T-helper 2 cell treated with Interferon-gamma antibody and Interleukin-4, amounts not matched to agents 5 μg/mL and 100 μg/mL, for 36 hours (primary cell): ENCODE measurements at places on chromosomes 5 and 9.

GRCh38 chr5:169631360-169631759, 5.7 kb upstream of the DOCK2 start:
- no peak for DNase-seq

DNA sequence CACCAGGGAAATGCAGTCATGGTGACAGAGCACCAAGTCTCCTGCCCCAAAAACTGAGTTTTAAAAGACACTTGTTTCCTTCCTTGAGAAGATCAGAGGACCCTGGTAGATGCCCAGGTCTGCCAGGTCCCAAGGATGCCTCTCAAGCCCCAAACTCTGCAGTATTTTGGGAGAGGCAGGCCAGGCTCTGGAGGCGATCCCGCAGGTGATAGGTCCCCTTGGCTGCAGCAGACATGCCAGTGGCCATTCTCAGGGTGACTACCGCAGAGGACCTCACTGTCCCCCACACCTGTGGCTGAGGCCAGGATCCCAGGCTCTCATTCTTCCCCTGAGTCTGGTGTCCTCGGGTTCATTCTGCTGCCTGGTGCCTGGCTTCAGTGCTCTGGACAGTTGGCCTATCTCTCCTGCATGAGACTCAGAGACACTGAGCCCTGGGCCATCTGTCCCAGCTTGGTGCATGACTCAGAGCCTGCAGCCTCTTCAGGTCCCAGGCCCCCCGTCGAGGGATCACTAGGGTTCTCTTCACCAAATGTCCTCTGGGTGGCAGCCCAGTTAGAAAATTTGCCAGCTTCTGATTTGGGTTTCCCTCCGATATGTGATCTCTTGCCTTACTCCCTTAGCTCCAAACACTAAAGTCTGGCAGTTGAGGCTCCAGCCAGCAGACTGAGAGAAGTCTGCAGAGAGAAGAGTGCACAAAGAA, 59.7 kb upstream of the GARNL3 start:
- no peak for DNase-seq

DNA sequence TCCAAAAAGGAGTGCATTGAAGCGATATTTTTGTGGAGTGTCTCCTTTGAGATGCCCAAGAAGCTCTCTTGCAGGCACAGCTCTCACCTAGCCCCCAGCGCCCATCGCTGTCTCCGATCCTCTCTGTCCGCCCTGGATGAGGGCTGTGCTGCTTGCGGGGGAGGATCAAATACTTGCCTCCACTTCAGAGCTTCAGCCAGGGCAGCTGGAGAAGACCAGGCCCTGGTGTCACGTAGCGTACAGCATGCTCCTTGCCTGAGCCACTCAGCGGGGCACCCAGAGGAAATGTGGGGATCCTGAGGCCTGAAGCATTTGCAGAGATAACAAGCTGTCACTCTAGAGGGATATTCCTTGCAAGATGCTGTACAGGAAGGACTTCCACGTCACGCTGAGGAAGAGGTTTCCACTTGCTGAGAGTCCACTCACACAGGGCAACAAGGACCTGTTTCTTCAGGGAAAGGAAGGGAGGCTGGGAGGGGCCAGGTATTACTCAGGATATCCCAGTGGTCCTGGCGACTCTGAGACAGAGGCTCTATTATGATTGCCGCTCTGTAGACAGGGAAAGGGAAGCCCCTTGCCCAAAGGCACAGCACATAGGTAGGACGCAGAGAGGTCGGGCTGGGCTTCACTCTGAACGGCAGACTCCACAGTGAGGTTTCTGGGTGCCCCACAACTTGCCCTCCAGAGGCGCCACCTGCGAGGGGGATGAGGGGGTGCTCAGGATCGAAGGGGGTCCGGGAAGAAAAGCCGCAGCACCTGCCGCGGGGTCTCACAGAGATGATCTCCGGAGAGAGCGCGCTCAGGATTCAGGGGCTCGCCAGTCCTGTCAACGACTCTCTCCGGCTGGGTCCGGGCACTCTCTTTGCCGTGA, 64.0 kb downstream of the CRB2 start:
- no peak for DNase-seq

- no peak for DNase-seq
Measured at GRCh38 chr5:174166231-174167079, 120.9 kb downstream of the NSG2 start.

DNA sequence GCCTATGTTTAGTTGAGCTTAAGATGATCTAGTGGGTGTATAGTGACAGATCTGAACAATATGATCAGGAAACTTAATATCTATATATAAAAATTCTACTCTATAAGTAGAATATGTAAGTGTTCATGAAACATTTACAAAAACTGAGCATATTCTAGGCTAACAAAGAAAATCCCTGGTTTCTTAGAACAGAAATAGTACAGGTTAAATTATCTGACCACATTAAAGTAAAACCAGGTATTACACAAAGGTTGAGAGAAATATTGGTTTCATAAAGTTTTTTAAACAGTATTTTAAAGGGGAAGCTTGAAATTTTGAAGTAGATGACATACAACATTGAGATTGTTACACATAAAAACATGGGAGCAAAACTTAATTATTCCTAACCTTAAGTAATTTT, 39.3 kb downstream of the LRRC70 start:
- DNase-seq: no peak

DNA sequence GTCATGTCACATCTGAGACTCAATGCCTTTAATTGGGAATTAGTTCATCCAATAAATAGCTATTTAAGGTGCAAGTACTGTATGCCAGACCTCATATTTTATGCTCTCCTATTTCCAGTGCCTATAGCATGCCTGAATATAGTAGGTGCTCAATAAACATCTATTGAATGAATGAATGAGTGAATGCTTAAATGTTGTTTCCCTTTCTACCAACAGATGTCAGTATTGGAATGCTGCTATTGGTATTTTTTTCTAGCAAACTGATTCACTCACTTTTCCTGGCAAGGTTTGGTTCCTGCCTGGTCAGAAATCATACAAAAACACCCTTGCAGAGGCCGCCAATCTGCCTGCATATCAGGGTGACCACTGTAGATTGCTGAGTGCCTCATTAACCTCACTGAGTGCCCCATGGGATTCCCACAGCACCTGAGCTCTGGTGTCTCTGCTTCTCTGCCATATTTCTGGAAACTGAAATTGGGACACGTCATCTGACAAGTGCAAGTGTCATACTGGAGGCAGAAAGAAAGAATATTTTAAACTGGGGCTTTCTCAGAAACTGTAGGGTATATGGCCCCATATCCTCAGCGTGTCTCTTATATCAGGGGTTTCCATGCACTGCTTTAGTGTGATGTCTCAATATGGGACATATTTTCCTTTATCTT, 359.7 kb downstream of the TRIM32 start:
- no peak for DNase-seq

- DNase-seq: no peak
Measured at GRCh38 chr5:6903934-6904333, 190.7 kb downstream of the TENT4A start.

GRCh38 chr9:131187957-131188356, 62.6 kb downstream of the NUP214 start:
- DNase-seq: no peak
